ENCODE measurements at places on chromosomes 7 and 10.

- no peak for DNase-seq
Measured at GRCh38 chr10:128047991-128048818, 78.0 kb downstream of the MKI67 start.

- DNase-seq: no peak
Measured at GRCh38 chr7:158620839-158621441, 33.3 kb upstream of the PTPRN2 start.

DNA sequence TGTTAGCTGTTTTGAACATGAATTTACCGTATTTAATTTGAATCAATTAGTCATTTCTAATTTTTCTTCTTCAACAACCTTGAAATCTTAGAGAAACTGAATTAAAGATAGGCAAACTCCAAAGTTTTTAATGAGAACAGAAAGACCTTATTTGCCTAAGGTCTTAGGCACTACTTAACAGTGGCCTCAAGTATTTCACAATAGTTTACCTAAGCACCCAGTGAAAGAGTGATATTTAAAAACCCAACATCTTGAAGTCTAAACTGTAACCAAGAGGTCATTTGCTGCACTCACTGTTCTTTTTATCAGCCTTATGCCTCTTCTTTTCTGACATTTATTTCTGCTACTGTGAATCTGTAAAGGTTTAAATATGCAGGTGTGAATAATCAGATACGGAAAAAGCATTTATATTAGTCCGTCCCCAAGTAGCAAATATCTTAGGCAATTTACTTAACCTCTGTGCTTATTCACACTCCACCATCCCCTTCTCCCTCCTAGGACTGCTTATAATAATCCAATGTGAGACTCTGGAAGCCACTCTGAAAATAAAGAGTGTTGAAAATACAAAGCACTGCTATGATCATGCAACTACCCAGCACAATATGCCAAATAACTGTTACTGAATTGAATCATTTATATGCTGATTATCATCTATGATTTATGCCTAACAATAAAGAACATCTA lies 105.7 kb downstream of the ELAPOR2 start:
- DNase-seq: no peak

- no peak for DNase-seq
Measured at GRCh38 chr7:69703099-69703498, 104.8 kb downstream of the AUTS2 start.

DNA sequence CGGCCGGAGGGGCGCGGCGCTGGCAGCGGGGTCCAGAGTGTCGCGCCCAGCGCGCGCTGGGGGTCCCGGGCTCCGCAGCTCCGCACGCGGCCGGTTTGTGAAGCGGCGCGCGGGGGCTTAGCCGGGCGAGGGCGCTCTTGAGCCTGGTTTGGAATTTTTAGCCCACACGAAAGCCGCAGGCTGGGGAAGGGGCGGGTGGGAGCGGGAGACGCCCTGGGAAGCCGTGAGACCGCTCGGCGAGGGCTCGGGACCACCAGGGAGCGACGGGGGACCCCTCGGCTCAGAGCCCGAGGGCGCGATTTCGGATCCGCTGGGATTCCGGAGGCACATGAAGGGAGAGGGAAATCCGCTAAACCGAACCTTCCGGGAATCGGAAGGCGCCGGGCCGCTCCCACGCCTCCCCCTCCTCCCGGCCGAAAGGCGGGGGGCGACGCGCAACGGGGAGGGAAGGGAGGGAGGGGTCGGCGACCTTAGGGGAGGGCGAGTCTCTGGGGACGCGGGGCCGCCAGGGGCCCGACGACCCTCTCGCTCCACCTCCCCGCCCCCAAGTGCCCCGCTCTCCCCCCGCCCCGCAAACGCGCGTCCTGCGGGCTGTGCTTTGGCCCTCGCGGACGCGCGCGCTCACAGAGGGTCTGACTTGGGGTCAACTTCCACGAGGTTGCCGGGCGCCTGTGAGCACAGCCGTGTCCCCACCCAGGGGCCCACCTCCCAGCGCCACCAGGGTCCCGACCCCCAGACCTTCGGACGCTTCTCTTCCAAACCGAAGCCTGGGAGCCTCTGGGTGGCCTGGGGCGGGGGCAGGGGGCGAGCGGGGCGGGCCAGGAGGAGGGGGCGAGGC lies 5.1 kb upstream of the ELFN1 start:
- DNase-seq: peak; percentile 23

Measured in activated CD4-positive, alpha-beta T cell treated with anti-CD3 and anti-CD28 coated beads for 1 hour (primary cell).